ENCODE measurements at places on chromosomes 7 and 10.

DNA sequence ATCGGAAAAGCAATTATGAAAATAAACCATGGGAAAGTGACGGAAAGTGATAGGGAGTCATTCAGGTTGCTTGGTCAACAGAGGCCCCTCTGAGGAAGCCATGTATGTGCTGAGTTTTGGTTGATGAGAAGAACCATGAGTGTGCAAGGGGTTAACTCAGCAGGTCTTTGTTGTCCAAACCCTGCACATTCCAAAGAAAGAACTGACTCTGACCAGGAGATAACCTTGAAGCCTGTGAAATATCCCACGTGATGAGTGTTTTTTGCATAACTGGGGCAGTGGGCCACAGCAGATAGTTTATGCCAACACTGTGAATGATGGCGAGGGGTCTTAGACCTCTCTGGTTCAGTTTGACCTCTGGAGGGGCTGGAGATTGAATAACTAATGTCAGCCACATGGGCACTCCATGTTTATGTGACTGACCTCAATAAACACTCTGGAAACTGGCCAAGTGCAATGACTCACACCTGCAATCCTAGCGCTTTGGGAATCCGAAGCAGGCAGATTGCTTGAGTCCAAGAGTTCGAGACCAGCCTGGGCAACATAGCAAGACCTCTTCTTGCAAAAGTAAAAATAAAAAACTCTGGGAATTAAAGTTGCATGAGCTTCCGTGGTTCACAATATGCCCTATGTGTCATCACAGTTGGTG lies 154.0 kb upstream of the FOXK1 start:
- DNase-seq, result no peak

DNA sequence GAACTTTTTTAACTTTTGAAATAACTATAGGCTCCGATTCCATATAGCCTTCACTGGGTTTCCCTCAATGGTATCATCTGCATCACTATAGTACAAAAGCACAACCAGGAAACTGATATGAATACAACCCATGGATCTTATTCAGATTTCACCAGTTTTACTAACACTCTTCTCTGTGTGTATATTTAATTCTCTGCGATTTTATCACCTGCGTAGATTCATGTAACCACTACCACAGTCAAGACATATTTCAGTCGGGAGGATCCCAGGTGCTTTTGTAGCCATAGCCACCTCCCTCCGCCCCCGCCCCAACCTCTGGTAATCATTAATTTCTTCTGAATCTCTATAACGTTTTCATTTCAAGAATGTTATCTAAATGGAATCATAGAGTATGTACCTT lies 82.8 kb upstream of the C7orf33 start:
- no peak for DNase-seq

- DNase-seq, result no peak
Measured at GRCh38 chr10:5416981-5417380, 4.6 kb downstream of the NET1 start.

DNA sequence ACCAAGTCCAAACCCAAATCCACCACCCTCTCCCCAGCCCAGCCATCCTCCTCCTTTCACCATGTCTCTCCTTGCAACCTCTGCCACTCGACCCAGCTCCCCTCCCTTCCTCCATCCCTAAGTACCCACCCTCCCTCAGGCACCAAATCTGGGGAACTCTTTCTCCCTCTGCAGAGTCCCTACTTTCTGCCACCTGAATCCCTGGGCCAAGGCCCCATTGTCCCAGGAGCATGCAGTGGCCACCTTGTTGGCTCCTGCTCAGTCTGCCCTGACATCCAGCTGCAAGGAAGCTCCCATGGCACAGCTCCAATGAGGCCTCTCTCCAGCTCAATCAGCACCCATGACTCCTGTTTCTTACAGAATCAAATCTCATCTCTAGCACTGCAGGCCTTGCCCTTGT lies 5.5 kb upstream of the UNC5B start:
- peak; percentile 58 for DNase-seq

DNA sequence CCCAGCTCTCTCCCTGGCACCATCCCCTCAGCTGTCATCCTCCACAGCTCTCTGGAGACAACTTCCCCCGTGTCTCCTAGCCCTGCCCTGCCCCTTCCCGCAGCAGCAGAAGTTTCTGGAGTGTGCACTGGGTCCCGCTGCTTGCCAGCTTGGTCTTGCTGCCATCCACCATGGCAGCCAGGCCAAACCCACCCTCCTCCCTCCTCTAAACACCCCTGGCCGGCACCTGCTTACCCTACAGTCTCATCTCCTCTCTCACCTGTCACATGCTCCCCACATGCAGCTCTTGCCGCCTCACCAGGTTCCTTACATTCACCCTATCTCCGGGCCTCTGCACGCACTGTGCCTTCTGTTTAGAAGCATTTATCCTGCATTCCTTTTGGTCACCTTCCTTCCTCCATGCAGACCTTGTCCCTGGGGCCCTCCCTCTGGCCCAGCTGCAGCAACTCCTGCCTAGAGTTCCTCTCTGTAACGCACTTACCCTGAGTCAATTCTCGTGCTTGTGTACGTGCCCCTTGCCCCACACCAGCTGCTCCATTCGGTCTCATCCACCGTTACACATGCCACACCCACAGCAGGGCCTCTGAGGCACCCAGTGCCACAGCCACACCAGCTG lies 93.9 kb upstream of the RET start:
- no peak for DNase-seq

GRCh38 chr10:63236113-63236935 lies 103.2 kb downstream of the NRBF2 start:
- no peak for DNase-seq

GRCh38 chr10:21379143-21379542 lies 146.3 kb downstream of the SKIDA1 start:
- no peak for DNase-seq

DNA sequence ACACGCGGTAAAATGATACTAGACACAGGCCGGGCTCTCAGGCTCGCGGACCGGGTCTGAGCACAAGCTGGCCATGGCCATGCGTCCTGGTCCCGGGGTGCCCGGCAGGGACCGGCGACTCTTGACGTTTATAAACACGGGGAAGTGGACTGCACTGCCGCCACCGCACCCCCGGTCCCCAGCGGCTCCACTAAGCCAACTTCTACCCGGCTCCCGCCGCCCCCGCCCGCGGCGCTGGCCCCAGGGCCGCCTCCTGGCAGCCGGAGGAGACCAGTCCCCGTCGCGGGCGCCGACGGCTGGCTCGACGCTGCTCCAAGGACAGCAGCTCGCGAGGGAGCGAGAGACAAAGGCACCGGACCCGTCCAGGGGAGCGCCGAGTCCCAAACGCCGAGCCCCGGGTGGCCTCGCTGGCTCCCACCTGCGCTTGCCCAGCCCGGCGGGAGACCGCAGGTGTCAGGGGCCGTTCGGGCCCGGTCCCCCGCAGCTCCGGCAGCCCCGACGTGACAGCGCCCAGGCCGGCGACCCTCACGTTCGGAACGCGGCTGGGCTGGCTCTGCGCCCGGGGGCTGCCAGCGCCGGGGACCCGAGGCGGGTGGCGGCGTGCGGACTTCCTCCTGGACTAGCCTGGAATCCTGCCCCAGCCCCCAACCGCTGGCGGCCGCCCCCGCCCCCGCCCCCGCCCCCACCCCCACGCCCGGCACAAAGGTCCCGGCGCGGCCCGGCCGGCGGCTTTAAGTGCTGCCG lies 517 bp downstream of the ITGB1 start:
- DNase-seq, result peak; percentile 84

DNA sequence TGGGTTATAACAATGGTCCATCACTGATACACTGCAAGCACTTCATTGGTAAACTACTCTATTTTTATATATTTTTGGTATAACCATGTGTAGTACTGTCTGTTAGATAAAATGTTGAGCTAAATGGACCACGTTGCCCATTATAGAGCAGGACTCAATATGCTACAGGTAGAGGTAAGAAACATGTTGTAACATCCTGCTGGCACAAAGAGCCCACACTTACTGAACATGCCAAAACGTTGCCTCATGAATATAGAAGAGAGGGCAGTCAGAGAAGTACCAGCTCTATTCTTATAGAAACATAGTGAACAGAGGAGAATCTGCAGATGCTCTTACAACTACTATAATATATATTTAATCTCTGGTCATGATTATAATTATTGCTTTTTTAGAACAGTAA lies 18.4 kb upstream of the MET start:
- no peak for DNase-seq

DNA sequence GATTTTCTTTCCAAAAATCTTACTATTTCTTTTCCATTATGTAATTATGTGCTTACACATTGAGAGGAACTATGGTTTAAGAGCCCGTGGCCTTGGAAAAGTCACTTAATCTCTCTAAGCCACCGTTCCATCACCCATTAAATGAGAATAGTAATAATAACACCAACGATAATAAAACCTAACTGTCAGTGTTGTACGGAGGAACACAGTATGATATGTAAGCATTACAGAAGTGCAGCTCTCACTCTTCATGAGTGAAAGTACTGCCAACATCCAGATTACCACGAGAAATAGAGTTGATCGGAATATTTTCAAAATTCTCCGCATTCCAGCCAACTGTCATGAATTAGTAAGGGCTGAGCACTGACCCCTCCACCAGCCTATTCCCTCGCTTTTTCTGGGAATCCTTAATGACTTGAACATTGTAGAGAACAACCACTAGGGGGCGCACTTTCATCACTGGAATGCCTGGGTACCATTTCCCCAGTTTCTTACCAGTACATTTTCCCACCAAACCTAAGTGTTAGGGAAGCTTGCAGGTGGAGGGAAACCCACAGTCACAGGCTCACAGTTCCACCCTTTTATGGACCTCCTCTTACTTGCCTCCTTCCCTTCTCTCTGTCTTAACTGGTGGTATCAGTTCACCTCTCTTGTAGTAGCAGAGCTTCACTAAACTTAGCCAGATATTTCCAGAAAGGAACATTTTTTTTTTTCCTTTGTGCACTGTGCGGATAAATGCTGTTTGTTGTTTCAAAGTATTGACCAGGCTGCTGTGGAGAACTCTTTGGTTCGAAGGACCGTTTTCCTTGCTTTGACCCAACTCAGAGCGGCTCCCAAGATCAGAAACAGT lies 27.8 kb downstream of the NKX2-3 start:
- DNase-seq, result no peak

- no peak for DNase-seq
Measured at GRCh38 chr10:79947083-79947415, 1.9 kb downstream of the SFTPD start.

GRCh38 chr7:138081868-138082267 lies 5.6 kb downstream of the AKR1D1 start:
- no peak for DNase-seq

- no peak for DNase-seq
Measured at GRCh38 chr7:117176206-117176605, 146.7 kb downstream of the WNT2 start.

DNA sequence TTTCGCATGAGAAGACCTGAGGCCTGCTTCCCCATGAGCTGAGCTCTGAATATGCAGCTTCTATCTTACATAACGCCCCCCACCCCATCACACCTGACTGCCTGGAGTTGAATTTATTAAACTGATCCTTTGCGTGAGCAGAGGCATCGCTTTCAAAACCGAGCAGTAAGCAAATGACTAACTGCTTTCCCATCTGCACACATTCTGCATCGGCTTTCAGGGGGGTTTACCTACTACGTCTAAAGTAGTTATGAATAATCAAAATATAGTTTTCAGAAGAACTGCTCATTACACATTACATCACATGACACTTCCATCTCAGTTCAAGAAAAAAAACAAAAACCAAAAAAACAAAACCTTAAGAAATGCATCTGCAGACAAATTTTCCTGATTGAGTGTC lies 54.7 kb upstream of the EGR2 start:
- no peak for DNase-seq

- DNase-seq, result no peak
Measured at GRCh38 chr7:583410-584121, 63.9 kb upstream of the PDGFA start.

DNA sequence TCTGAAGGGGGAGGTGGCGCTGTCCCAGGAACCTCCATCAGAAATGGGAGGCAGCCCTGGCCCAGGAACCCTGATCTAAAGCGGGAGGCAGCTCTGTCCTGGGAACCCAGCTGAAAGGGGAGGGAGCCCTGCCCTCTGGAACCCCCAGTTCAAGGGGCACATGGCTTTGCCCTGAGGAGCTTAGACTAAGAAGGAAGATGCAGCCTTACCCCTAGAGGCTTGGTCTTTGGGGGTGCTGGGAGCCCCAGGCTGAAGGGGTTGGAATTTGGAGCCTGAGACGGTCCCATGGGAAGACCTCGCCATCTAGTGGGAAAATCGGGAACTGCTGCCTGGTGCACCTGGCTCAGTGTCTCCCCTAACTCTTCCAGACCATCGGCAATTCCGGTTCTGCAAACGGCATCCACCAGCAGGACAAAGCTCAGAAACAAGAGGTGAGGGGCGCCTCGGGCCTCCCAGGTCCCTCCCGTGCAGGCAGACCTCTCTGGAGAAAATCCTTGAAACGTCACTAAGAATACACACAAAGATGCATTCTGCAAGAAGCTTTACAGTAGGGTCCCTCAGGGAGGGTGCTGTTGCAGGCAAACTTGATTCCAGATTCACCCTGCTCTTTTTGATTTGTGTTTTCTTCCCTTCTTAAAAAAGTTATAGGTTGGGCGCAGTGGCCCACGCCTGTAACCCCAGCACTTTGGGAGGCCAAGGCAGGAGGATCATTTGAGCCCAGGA lies 52.4 kb upstream of the GTF2IRD1 start:
- DNase-seq, result peak; percentile 76

GRCh38 chr10:97633921-97634320 lies 621 bp upstream of the MORN4 start:
- DNase-seq, result no peak

GRCh38 chr10:131758939-131759301 lies 141.9 kb upstream of the PPP2R2D start:
- DNase-seq, result no peak

- no peak for DNase-seq
Measured at GRCh38 chr7:132355048-132355447, 221.2 kb downstream of the PLXNA4 start.

- DNase-seq, result no peak
Measured at GRCh38 chr7:136502162-136502561, 366.3 kb upstream of the CHRM2 start.

Measured in coronary artery (tissue), 2 donors.